NCI-H1417 treated with DMSO at 0.1 percent for 48 hours (cell line): ENCODE measurements at places on chromosomes 13 and 19.

- no peak for DNase-seq
These were observed 326.7 kb downstream of the RBM26 start for GRCh38 chr13:79079351-79079839.

- DNase-seq, result peak; percentile 21
These were observed 54.0 kb downstream of the GNG7 start for GRCh38 chr19:2648528-2648937.

DNA sequence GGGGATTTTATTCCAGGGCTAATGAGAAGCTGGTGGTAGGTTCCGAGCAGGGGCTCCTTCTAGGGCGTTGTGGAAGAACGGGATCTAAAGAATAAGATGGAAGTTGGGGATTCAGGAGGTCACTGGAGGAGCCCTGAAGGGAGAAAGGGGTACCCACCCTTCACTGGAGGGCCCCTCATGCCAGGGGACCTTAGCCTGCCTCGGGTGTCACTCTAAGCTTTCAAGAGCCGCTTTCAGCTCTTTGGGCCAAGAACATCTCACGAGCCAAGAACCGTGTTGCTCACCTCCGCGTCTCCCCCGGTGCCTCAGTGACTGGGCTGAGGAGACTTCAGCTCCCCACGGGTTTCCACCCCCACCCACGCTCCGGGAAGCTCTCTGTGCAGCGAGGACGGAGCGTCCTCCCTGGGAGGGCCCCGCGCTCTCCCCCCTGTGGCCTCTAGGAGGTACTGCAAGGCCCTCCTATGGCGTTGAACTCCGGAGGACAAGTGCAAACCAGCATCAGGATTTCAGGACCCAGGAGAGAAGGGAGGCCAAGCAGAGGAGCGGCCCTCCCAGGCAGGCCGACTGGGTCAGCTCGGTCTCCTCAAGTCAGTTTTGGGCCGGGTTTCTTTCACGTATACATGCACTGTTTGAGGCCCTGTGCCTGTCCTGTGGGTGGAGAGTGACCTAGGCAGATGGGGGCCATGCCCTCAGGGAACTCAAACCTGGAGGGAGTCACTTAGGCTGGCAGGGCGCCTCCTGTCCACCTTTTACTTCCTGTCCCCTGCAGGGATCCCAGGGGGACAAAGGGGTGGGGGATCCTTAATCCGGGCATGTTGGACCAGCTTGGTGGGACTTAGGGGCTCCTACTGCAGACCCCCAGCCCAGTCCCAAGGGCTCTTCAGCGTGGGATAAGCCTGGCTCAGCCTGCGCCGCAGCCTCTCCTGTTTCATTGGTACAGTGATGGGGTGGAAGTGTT is 5.1 kb upstream of the KRTDAP start:
- DNase-seq, result no peak

GRCh38 chr13:21530656-21531055 is 71.6 kb upstream of the ZDHHC20 start:
- no peak for DNase-seq

GRCh38 chr19:12940897-12941296 is 2.5 kb downstream of the CALR start:
- DNase-seq, result no peak

GRCh38 chr19:17766543-17767131 is 15.4 kb downstream of the FCHO1 start:
- no peak for DNase-seq

GRCh38 chr19:19531951-19532805 is 3.5 kb downstream of the YJEFN3 start:
- DNase-seq, result no peak
